Activated CD4-positive, alpha-beta memory T cell treated with anti-CD3 and anti-CD28 coated beads for 36 hours (primary cell): ENCODE measurements at places on chromosomes 11 and 22. TPM values are rescaled to one million over a fixed set of nuclear protein-coding genes. Genes with fewer than 3 reads are reported as not detected.
A peak's percentile ranks its signal among the peaks of the same experiment; 100 is the strongest.

DNA sequence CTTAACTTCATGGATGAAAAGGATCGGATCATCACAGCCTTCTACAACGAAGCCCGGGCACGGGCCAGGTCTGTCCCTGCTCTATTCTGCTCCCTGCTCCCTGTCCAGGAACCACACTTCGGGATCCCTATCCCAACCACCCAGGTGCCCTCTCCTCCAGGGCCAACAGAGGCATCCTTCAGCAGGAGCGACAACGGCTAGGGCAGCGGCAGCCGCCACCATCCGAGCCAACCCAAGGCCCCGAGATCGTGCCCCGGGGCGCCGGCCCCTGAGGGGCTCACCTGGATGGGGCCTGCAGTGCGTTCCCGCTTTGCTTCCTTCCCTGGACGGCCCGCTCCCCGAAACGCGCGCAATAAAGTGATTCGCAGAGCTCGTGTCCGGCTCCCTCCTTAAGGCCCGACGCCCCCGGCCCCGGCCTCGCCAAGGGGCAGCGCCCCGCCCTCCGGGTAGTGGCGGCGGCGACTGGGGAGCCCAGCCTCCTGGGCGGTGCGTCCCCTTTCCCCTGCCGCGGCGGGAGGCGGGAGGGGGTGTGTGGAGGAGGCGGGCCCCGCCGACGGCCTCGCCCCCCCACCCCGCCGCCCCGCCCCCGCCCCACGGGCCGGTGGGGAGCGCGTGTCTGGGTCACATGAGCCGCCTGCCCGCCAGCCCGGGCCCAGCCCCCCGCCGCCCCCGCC, at the start of gene VEGFB:
Gene VEGFB, plus strand, starts transcription at position 672 of the 674 bp plus-strand sequence. CDS start 250 bp downstream, outside the sequence.
- peak; percentile 74 for DNase-seq
- H3K4me3 ChIP-seq, result peak within 1 kb of the TSS; percentile 83
- peaks cover 30% of the 10 kb centered on the region for H3K4me1 ChIP-seq
- no peaks in the 10 kb centered on the region for H3K27me3 ChIP-seq

The SLC22A6 gene
- not detected for total RNA-seq

The CRY2 gene
- 13.4 TPM for total RNA-seq

GRCh38 chr11:104918113-104918824, 20.0 kb upstream of the CASP12 start:
- no peaks in the 10 kb centered on the region for H3K27me3 ChIP-seq
- peaks cover 43% of the 10 kb centered on the region for H3K4me1 ChIP-seq
- peak overlapping the region; percentile 76 for H3K4me3 ChIP-seq
- H3K27ac ChIP-seq, result peak overlapping the region; percentile 83
- DNase-seq, result no peak

DNA sequence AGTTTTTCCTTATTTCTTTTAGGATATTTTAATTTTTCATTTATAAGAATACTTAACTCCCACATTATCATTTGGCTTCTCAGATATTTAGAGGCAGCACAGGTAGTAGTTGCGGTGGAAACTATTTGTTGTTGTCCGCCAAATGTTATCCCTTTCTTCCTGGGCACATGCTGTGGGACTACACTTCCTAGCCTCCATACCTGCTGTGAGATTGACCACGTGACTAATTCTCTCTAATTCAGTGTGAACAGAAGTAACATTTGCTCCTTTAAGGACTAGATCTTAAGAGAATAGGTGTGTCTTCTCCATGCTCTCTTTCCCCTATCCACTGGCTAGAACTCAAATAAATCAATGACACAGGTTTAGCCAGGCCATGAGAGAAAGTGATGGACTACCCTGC, 136.5 kb downstream of the ATG16L2 start:
- H3K4me1 ChIP-seq, result peaks cover 9% of the 10 kb centered on the region
- H3K4me3 ChIP-seq, result no peak overlapping the region
- no peak overlapping the region for H3K27ac ChIP-seq

- H3K4me3 ChIP-seq, result peak overlapping the region; percentile 81
- peaks cover 44% of the 10 kb centered on the region for H3K4me1 ChIP-seq
- peak overlapping the region; percentile 84 for H3K27ac ChIP-seq
- peak; percentile 56 for DNase-seq
- peaks cover 6% of the 10 kb centered on the region for H3K36me3 ChIP-seq
These were observed 28.3 kb upstream of the WNT11 start for GRCh38 chr11:76234416-76235232.

The UPB1 gene
- 0.19 TPM for total RNA-seq

The OR2AG2 gene
- total RNA-seq, result not detected

DNA sequence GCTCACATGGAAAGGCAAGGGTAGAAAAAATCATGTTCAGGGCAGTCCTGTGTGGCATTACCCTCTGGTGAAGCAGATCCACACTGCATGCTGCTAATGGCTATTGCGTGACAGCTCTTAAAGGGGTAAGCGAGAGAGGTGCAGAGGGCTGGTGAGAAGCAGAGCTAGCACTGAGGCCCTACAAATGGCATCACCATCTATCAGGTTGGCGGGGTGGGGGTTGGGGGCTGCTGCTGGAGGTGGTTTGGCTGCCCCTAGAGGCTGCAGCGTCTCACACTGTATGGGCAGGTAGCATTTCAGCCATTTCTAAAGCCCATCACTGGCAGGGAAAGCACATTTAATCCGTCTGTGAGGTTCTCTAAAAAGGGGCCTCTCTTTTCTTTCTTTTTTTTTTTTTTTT, 16.9 kb upstream of the TMA7B start:
- H3K4me3 ChIP-seq, result peak overlapping the region; percentile 21
- H3K27me3 ChIP-seq, result no peaks in the 10 kb centered on the region
- peak; percentile 60 for DNase-seq

DNA sequence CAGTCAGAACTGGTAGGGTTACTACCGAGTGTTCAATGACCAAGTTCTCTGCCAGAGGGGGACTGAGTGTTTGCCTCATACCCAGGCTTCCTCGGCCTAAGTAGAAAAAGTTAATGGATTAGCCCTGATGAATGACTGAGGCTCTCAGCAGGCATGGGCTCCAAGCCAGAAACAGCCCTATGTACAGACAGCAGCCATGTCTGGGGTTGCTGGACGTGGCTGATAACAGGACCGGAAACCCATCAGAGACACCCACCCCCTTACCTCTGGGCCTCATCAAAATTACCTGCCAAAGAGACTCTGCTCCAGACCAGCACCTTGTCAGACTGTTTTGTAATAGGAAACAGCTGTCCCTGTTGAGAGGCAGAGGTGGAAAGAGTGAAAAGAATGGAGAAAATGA, 351.4 kb downstream of the ETS1 start:
- H3K36me3 ChIP-seq, result no peaks in the 10 kb centered on the region
- no peak overlapping the region for H3K4me3 ChIP-seq
- no peak overlapping the region for H3K27ac ChIP-seq

DNA sequence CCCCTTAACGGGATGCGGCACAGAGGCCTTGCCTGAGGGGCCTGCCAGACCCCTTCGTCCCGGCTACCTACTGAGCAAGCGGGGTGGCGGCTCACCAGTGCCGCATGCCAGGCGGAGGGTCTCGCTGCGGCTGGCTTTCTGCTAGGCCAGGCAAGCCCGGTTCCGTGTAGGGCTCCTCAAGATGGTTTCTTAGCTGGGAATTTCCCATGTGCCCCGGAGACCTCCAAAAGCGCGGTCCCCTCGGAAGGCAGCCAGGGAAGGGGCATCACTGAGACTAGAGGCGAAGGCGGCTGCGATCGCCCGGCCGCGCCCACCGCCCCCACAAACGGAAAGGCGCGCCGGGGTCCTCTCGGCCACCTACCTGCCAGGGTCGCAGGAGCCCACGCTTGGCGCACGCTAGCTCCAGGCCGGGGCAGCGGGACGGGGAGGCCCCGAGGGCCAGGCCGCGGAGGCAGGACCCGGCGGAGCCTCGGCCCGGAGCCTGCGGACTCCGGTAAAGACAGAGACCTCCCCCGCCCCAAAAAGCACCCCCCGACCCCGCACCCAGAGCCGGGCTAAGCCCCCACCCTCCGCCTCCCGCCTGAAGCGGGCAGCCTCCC, 23.8 kb downstream of the MICAL3 start:
- H3K27me3 ChIP-seq, result no peaks in the 10 kb centered on the region
- peaks cover 47% of the 10 kb centered on the region for H3K4me1 ChIP-seq
- peak; percentile 33 for DNase-seq

The POLA2 gene
- total RNA-seq, result 62.9 TPM

- no peaks in the 10 kb centered on the region for H3K36me3 ChIP-seq
- H3K27me3 ChIP-seq, result no peaks in the 10 kb centered on the region
- H3K4me3 ChIP-seq, result no peak overlapping the region
- peaks cover 11% of the 10 kb centered on the region for H3K4me1 ChIP-seq
- DNase-seq, result no peak
These were observed 44.9 kb downstream of the MACROD1 start for GRCh38 chr11:64120951-64121569.

DNA sequence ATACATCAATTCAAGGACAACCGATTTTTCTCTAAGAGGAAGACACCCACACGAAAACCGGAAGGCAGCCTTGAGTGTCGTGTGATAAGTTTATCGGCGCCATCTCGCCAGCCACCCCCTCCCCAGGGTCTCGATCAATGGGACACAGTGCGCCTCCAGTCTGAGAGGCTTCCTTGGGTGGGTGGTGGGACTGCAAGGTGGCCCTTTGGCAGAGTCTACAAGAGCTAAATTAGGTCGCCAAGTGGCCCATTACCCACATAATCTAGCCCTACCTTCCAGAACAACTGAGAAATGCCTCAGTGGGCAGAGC, 64.0 kb downstream of the CD6 start:
- peaks cover 56% of the 10 kb centered on the region for H3K36me3 ChIP-seq
- DNase-seq, result no peak
- H3K4me1 ChIP-seq, result peaks cover 73% of the 10 kb centered on the region

The OR4C16 gene
- not detected for total RNA-seq
